A549 (cell line): ENCODE measurements at places on chromosomes 6 and 20. TPM values are rescaled to one million over a fixed set of nuclear protein-coding genes. Genes with fewer than 3 reads are reported as not detected.

Gene DDAH2
- 44.8 to 57.3 TPM (median 54.5 TPM) in 3 replicates for polyA plus RNA-seq

Gene TGM3
- 0.03 TPM in 1 of 3 replicates, not detected in the others for polyA plus RNA-seq

Gene HLA-DQB2
- polyA plus RNA-seq: not detected in 3 replicates

Gene CAGE1
- 0.09 to 0.16 TPM in 2 of 3 replicates, not detected in the other for polyA plus RNA-seq

Gene TSHZ2
- polyA plus RNA-seq: not detected in 3 replicates

Gene TRIM31
- 3.1 to 3.3 TPM (median 3.2 TPM) in 3 replicates for polyA plus RNA-seq

Gene HSPA1L
- 1.2 to 1.7 TPM (median 1.4 TPM) in 3 replicates for polyA plus RNA-seq

Gene DNAH8
- polyA plus RNA-seq: not detected in 3 replicates

Gene AKAP12
- 32.1 to 42.0 TPM (median 36.3 TPM) in 3 replicates for polyA plus RNA-seq

Gene ABHD16B
- polyA plus RNA-seq: not detected in 3 replicates

Gene MBOAT1
- 1.8 to 2.2 TPM (median 1.9 TPM) in 3 replicates for polyA plus RNA-seq

Gene CGA
- polyA plus RNA-seq: not detected in 3 replicates

Gene CD83
- polyA plus RNA-seq: 0.79 to 1.2 TPM (median 0.83 TPM) in 3 replicates

Gene TFAP2A
- polyA plus RNA-seq: 26.0 to 31.4 TPM (median 26.9 TPM) in 3 replicates
